ENCODE measurements at places on chromosomes 16 and 17. TPM values are rescaled to one million over a fixed set of nuclear protein-coding genes. Genes with fewer than 3 reads are reported as not detected.

The AATK gene
- total RNA-seq, result 0.08 TPM

The MYBBP1A gene
- total RNA-seq, result 35.1 TPM

The KRT12 gene
- total RNA-seq, result not detected

The ZACN gene
- not detected for total RNA-seq

The NOTUM gene
- 0.13 TPM for total RNA-seq

The KRT31 gene
- total RNA-seq, result not detected

The C1QTNF1 gene
- 47.1 TPM for total RNA-seq

The RAMP2 gene
- total RNA-seq, result 0.78 TPM

The UBE2Z gene
- 83.8 TPM for total RNA-seq

The NPIPA5 gene
- total RNA-seq, result 0.52 TPM

The KCNH6 gene
- not detected for total RNA-seq

The KIF18B gene
- total RNA-seq, result 12.4 TPM

The PALB2 gene
- total RNA-seq, result 14.7 TPM

The TEX14 gene
- total RNA-seq, result under 0.01 TPM

The GAA gene
- total RNA-seq, result 180 TPM

The HSF4 gene
- total RNA-seq, result 0.13 TPM

The CORO6 gene
- 1.0 TPM for total RNA-seq

The CCL17 gene
- total RNA-seq, result not detected

The SPN gene
- total RNA-seq, result not detected

The DNAI2 gene
- total RNA-seq, result not detected

The DPEP3 gene
- total RNA-seq, result not detected

The ATP2A3 gene
- 5.0 TPM for total RNA-seq

The SSTR5 gene
- 0.32 TPM for total RNA-seq

The REXO5 gene
- total RNA-seq, result 2.6 TPM

The MEAK7 gene
- 18.4 TPM for total RNA-seq

The ACE gene
- total RNA-seq, result 7.0 TPM

The DLX3 gene
- not detected for total RNA-seq

The KIF2B gene
- total RNA-seq, result not detected

The FAM171A2 gene
- total RNA-seq, result 7.9 TPM

The SMARCD2 gene
- total RNA-seq, result 91.0 TPM

The RASD1 gene
- 2.5 TPM for total RNA-seq

The CDT1 gene
- 35.5 TPM for total RNA-seq

The NDRG4 gene
- total RNA-seq, result 28.7 TPM

The NARF gene
- total RNA-seq, result 90.9 TPM

The CCL8 gene
- not detected for total RNA-seq

The ABAT gene
- total RNA-seq, result 1.2 TPM

The AIPL1 gene
- total RNA-seq, result not detected

The FN3K gene
- 1.4 TPM for total RNA-seq

The PLLP gene
- total RNA-seq, result 0.91 TPM

The PRRT2 gene
- total RNA-seq, result 26.6 TPM

The NOG gene
- total RNA-seq, result 0.08 TPM

The TTLL6 gene
- total RNA-seq, result not detected

The SLC5A11 gene
- not detected for total RNA-seq

The CYGB gene
- total RNA-seq, result 92.3 TPM

The DNAH3 gene
- total RNA-seq, result not detected

The KLHL10 gene
- total RNA-seq, result not detected

The SLC35G6 gene
- not detected for total RNA-seq

The PPP1R27 gene
- not detected for total RNA-seq

The PRCD gene
- total RNA-seq, result 14.2 TPM

The FGF11 gene
- total RNA-seq, result 2.1 TPM

The CDH8 gene
- not detected for total RNA-seq

The RSKR gene
- 3.7 TPM for total RNA-seq

The ITGAD gene
- total RNA-seq, result not detected

The MSLN gene
- not detected for total RNA-seq

The COX6A2 gene
- not detected for total RNA-seq

The ITFG1 gene
- 49.8 TPM for total RNA-seq

The MAP2K6 gene
- 2.2 TPM for total RNA-seq

The CENPV gene
- total RNA-seq, result 63.5 TPM

Measured in epithelial cell of alveolus of lung (primary cell).